Ovary (tissue), 10 donors: ENCODE measurements at places on chromosomes 5 and 9. TPM values are rescaled to one million over a fixed set of nuclear protein-coding genes. Genes with fewer than 3 reads are reported as not detected.

GRCh38 chr9:13386935-13387733 is 107.6 kb upstream of the MPDZ start:
- H3K27me3 ChIP-seq, result no peaks in the 10 kb centered on the region
- H3K27ac ChIP-seq, result no peak overlapping the region
- DNase-seq, result no peak

DNA sequence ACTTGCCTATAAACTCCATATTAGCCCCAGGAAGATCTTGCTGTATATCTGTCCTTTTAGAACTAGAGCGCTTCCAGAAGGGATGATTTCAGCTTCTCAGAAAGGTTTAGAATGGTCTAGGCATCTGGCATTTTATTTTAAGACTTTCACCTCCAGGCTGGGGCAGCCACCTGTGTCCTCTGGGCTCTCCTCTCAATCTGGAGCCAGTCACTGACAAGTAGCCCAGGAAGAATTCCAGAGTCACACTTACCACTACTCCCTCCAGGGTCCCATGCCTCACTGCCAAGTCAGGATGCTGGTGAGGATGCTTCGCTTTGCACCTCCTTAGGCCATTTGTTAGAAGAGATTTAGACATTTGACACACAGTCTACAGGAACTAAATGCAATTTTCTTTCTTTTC is 20.8 kb downstream of the B4GALT1 start:
- no peaks in the 10 kb centered on the region for H3K36me3 ChIP-seq
- no peaks in the 10 kb centered on the region for H3K27me3 ChIP-seq
- no peak for DNase-seq
- no peak overlapping the region for H3K4me3 ChIP-seq
- no peak overlapping the region for H3K27ac ChIP-seq
- H3K4me1 ChIP-seq, result peaks cover 14% of the 10 kb centered on the region

The ZNF483 gene
- 27.1 TPM for total RNA-seq

The NUTM2G gene
- not detected for total RNA-seq

The NMUR2 gene
- total RNA-seq, result not detected

DNA sequence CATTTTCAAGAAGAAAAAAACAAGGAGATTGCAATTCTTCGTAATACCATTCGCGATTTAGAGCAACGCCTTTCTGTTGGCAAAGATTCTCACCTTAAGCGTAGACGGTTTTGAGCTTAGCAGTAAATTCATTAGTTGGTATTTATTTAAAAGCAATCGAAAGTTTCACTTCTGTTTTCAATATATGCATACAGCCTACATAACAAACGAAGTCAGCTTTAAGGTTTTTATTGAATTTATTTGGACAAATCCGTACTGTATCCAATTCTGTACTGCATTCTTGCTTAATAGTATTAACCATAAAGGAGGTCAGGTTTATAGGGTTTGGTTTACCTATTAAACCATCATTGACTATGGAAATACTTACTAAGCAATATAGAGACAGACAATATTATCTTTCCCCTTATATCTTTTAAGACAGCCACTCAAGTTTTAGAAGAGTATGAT is 12.0 kb downstream of the SELENOP start:
- no peaks in the 10 kb centered on the region for H3K36me3 ChIP-seq
- no peaks in the 10 kb centered on the region for H3K27me3 ChIP-seq
- H3K4me1 ChIP-seq, result no peaks in the 10 kb centered on the region
- H3K4me3 ChIP-seq, result no peak overlapping the region

DNA sequence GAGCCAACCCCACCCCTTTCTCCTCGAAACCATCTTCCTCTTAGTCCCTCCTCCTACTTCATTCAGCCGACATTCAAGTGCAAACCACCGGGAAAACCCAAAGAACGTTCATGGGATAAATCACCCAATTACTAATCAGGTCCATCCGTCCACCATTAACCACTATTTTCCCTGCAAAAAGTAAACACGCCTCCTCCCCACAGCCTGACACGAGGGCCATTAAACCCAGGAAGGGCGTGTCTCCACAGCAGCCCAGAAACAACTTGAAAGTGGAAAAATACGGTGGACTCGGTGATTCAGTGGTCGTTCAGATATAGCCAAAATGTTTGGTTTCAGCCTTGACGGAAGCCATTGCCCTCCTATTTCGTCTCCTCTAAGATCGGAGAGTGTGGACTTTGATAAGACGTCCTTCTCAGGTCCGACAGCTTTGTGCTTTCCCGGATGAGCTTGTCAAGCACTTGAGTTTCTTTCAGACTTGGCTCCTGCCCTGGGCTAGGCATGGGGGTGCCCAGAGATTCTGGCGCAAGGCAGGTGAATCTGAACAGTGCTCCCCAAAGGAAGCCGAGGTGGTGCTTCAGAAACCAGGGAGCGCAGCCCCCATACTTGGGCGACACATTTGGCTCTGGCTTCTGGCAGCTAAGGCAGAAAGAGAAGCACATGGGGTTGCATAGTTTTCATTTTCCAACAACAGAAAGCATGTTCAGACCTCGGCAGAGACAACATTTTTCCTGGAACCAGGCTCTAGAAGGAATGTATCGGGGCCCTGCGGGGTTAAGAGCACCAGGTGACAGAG is 56.6 kb downstream of the SMIM23 start:
- H3K36me3 ChIP-seq, result no peaks in the 10 kb centered on the region
- no peak for DNase-seq
- H3K27ac ChIP-seq, result no peak overlapping the region
- no peaks in the 10 kb centered on the region for H3K27me3 ChIP-seq
- no peaks in the 10 kb centered on the region for H3K4me1 ChIP-seq

DNA sequence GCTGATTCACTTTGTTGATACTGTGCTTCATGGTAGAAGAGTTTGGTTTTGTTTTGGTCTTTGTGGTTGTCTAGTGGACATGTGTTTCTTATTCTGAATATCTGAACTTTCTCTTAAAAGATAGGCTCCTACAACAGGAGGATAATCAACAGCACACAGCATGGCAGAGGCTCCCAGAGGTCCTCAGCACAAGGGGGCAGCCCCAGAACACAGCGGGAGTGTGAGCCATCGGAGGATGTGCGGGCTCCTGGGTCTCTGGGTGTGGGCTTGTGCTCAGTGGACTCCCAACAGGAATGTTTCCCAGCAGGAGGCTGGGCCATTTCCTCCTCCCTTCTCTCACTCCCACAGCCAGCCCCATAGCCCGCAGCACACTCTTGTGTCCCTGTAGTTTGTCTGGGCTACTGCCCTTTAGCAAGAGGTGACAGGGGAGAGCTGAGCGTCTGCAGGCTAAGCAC is 164.3 kb upstream of the OTULINL start:
- H3K36me3 ChIP-seq, result no peaks in the 10 kb centered on the region
- no peak overlapping the region for H3K4me3 ChIP-seq
- peaks cover 15% of the 10 kb centered on the region for H3K4me1 ChIP-seq
- no peaks in the 10 kb centered on the region for H3K27me3 ChIP-seq
- H3K27ac ChIP-seq, result no peak overlapping the region
- peak; percentile 40 for DNase-seq
